ENCODE measurements at places on chromosomes 11 and 22. TPM values are rescaled to one million over a fixed set of nuclear protein-coding genes. Genes with fewer than 3 reads are reported as not detected.
A peak's percentile ranks its signal among the peaks of the same experiment; 100 is the strongest.

GRCh38 chr11:86869531-86869930 is 69.2 kb downstream of the PRSS23 start:
- no peaks in the 10 kb centered on the region for H3K36me3 ChIP-seq
- no peak for DNase-seq
- no peaks in the 10 kb centered on the region for H3K4me1 ChIP-seq
- H3K27ac ChIP-seq, result no peak overlapping the region
- H3K4me3 ChIP-seq, result no peak overlapping the region
- no peaks in the 10 kb centered on the region for H3K27me3 ChIP-seq

DNA sequence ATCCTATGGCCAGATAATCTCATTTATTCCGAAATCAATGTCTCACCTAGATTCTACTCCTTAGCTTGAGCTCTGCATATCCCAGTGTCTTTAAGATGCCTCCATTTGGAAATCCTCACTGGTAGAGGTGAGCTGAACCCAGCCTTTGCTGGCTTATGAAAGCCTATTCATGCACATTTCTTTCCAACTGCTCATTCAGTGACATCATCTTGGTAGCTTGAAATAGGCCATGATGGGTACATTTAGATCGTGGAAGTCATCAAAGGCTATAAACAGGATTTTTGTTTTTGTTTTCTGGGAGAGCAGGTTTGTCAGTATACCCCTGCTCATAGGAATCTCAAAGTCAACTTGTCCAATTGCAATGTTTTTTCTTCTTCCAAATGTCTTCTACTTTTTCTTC is 6.0 kb downstream of the NXPE1 start:
- H3K4me3 ChIP-seq, result no peak overlapping the region
- H3K4me1 ChIP-seq, result no peaks in the 10 kb centered on the region
- no peaks in the 10 kb centered on the region for H3K36me3 ChIP-seq
- H3K27ac ChIP-seq, result no peak overlapping the region
- DNase-seq, result no peak
- no peaks in the 10 kb centered on the region for H3K27me3 ChIP-seq

ALDH3B1 gene
- total RNA-seq, result 0.22 TPM

DNA sequence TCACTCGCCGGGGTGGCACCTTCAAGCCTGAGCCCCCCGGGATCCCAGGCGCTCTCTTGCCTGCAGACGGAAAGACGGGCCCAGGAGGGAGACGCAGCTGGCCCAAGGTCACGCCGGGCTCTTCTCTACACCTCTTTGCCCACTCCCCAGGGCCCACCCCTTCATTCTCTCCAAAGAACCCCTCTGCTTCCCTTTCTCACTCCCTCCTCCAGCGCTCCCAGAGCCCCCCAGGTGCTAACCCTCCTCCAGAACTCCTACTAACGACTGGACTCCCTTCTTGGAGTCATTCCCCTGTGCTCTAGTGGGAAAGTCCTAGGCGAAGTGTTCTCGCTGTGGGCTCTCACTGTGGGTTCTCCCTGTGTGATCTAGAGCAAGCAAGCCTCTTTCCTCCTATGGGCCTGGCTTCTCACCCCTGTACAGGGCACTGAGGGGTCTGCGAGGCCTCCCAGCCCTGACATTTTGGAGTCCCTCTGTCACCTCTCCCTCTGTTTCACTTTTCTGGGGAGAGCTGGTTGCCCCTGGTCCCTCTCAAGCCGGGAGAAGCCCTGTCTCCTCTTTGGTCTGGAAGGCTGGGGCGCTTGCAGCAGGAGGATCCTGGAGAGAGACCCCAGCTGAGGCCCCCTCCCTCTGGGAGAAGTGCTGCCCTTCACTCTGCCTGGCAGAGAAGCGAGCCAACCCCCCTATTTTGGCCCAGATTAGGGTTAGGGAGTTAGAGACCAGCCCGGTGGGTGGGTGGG is 858 bp downstream of the OAF start:
- DNase-seq, result no peak
- H3K36me3 ChIP-seq, result no peaks in the 10 kb centered on the region
- peaks cover 4% of the 10 kb centered on the region for H3K4me1 ChIP-seq
- peak overlapping the region; percentile 90 for H3K4me3 ChIP-seq
- no peak overlapping the region for H3K27ac ChIP-seq

LRRC56 gene
- total RNA-seq, result 2.6 TPM

MS4A1 gene
- not detected for total RNA-seq

DNA sequence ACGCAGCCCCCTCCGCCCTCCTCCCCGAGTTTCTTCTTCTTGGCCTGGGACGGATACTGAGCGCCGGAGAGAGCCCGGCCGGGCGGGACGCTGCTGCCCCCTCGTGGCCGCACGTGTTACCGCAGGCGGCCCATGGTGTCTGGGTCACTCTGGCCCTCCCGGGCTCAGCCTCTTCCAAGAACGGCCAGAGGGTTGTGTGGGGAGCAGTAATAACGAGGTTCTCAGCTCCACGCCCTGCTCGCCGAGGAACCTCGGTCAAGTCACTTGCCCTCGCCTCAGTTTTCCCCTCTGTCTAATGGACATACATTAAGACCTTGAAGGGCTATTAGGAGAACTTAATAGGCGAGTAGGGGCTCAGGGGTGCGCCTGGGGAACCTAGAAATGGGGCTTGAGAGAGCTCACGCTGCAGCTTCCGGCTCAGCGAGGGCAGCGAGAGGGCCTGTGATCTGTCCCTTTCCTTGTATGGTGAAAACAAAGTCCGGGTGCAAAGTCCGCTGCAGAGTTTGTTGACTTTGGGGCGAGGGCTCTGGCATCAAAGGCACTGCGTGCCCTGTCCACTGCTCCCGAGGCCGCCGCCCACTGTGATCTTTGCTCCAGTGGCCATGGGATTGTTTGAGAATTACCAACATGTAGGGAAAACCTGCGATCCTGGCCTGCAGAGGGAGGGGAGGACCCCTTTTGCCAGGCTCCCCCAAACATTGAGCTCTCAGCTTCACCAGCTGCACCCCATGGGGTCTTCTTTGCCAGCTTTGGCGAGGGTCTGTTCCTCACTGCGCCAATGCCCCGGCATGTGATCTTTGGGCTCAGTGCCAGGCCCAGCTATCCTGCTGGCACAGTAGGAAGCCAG is 14.4 kb upstream of the LRP5 start:
- no peaks in the 10 kb centered on the region for H3K36me3 ChIP-seq
- peak; percentile 87 for DNase-seq
- H3K4me3 ChIP-seq, result no peak overlapping the region
- H3K27me3 ChIP-seq, result no peaks in the 10 kb centered on the region
- no peaks in the 10 kb centered on the region for H3K4me1 ChIP-seq

GRCh38 chr22:41683616-41684015 is 5.1 kb downstream of the SNU13 start:
- DNase-seq, result no peak
- peaks cover under 1% of the 10 kb centered on the region for H3K4me1 ChIP-seq
- H3K27ac ChIP-seq, result no peak overlapping the region
- H3K27me3 ChIP-seq, result peaks cover 3% of the 10 kb centered on the region
- peaks cover 4% of the 10 kb centered on the region for H3K36me3 ChIP-seq

DNA sequence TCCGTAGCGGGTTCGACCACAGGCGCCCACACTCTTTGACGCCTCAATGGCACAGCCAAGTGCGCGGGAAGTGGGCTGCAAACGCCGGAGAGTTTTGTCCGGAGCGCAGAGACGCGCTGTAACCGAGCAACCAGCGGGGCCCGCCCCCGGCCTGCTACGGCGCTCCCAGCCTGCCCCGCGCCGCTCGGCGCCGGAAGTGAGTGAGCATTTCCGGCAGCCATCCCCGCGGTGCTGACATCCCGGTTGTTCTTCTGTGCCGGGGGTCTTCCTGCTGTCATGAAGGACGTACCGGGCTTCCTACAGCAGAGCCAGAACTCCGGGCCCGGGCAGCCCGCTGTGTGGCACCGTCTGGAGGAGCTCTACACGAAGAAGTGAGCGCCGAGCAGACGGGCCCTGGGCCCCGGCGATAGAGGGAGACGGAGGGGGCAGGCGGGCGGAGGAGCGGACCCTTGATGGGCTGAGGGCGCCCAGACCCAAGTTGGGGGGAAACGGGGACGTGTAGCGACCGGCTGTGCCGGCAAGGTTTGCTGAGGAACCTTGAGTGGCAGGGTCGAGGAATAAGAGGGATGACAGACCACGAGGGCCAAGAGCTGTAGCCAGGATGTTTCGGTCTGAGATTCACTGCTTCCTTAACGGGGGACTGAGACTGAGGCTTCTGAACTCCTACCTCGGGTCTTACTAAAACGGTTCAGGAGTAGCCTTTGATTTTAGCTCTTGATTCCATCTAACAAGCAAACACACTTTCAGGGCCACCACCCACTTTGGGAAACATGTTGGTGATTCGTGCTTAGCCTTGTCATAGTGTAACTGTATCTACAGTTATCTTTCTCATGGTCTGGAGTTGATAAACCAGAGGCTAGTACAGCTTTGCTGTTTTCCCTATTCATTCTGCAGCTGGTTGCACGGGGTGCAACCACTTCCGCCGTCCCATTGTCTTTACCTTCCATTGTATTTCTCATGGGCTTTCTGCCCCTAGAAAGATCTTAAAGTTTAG is at the start of gene PSMD13:
Gene PSMD13 (plus strand): TSS at position 203 of the 994 bp plus-strand sequence. CDS start 74 bp downstream, at position 277.
- H3K4me3 ChIP-seq, result peak within 1 kb of the TSS; percentile 98
- H3K36me3 ChIP-seq, result no peaks in the 10 kb centered on the region
- H3K27me3 ChIP-seq, result peaks cover 2% of the 10 kb centered on the region
- peak within 1 kb of the TSS; percentile 90 for H3K27ac ChIP-seq
- H3K4me1 ChIP-seq, result peaks cover 1% of the 10 kb centered on the region

ADAMTS15 gene
- total RNA-seq, result 0.20 TPM

OR2AG1 gene
- total RNA-seq, result not detected

SELENOO gene
- 23.9 TPM for total RNA-seq

- H3K4me3 ChIP-seq, result no peak overlapping the region
- no peak overlapping the region for H3K27ac ChIP-seq
- H3K27me3 ChIP-seq, result peaks cover 10% of the 10 kb centered on the region
- no peak for DNase-seq
- H3K36me3 ChIP-seq, result no peaks in the 10 kb centered on the region
- H3K4me1 ChIP-seq, result no peaks in the 10 kb centered on the region
These were observed 67.3 kb upstream of the PRR5 start for GRCh38 chr22:44634426-44635321.

GRCh38 chr11:86499723-86500129 is 125.0 kb downstream of the CCDC81 start:
- H3K27me3 ChIP-seq, result no peaks in the 10 kb centered on the region
- no peaks in the 10 kb centered on the region for H3K4me1 ChIP-seq
- H3K4me3 ChIP-seq, result no peak overlapping the region

C22orf31 gene
- not detected for total RNA-seq

ARHGEF17 gene
- 43.3 TPM for total RNA-seq

DNA sequence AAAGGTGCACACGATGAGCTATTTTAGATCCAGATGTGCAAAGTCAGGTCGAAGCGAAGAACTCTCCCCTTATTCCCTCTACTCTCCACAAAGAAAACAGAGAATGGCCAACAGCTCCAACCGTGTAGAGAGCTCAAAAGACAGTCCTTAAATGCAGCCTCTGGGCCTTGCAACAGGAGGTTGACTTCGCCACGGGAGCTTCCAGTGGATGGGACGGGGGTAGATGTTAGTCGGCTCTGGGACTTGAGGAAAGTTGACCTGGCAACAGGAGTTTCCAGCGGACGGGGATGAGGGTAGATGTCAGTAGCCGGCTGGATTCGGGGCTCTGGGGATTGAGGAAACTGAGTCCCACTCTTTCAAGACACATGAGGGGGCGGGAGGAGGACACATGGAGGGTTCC is 450.4 kb downstream of the BRD1 start:
- peaks cover 7% of the 10 kb centered on the region for H3K27me3 ChIP-seq
- H3K4me1 ChIP-seq, result no peaks in the 10 kb centered on the region
- H3K4me3 ChIP-seq, result no peak overlapping the region
- H3K27ac ChIP-seq, result no peak overlapping the region

DNA sequence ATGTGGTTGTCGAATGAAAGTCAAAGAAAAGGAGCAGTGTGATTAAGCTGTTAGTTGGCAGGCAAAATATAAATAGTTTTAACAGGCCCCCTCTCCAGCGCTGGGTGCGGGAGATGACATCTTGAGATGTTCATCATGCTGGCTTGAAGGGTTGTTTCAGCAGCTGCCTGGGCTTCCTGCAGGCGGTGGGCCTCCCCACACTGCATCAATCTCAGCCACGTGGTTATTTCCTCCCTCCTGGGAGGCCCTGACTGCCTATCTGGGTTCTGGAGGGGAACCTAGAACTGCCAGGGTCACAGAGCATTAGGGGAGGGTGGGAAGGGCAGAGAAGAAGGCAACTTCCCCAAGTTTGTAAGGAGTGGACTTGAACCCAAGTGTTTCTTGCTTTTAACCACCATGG is 173.3 kb upstream of the SYT13 start:
- H3K4me3 ChIP-seq, result no peak overlapping the region
- peaks cover 10% of the 10 kb centered on the region for H3K36me3 ChIP-seq
- no peak overlapping the region for H3K27ac ChIP-seq
- no peak for DNase-seq

GRCh38 chr11:76861490-76861953 is 804 bp downstream of the ACER3 start:
- H3K4me1 ChIP-seq, result peaks cover 7% of the 10 kb centered on the region
- no peaks in the 10 kb centered on the region for H3K36me3 ChIP-seq
- H3K27ac ChIP-seq, result peak overlapping the region; percentile 75
- H3K27me3 ChIP-seq, result peaks cover 2% of the 10 kb centered on the region
- DNase-seq, result no peak

DNA sequence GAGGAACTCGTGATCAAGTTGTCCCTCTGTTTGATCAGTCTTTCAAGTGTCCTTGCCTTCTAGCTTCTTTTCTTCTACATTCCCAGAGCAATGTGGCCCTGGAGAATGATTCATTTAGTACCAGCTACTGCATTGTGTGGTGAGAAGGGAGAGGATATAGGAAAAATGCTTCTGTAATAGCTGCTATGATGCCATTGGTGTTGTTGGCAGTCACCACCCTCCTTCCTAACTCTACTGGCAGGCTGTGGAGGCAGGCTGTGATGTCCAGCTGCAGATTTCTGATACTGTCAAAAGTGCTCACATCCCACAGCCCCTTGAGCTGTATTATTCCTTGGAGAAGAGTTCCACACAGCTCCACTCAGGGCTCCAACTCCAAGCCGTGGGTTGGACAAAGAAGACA is 52.8 kb downstream of the ENDOD1 start:
- H3K27ac ChIP-seq, result no peak overlapping the region
- no peak overlapping the region for H3K4me3 ChIP-seq
- no peaks in the 10 kb centered on the region for H3K4me1 ChIP-seq
- peaks cover 7% of the 10 kb centered on the region for H3K27me3 ChIP-seq
- H3K36me3 ChIP-seq, result no peaks in the 10 kb centered on the region

GRCh38 chr11:68455485-68455884 is 5.1 kb upstream of the PPP6R3 start:
- no peak for DNase-seq
- H3K27ac ChIP-seq, result no peak overlapping the region
- H3K36me3 ChIP-seq, result no peaks in the 10 kb centered on the region
- H3K4me1 ChIP-seq, result no peaks in the 10 kb centered on the region

All from glutamatergic neuron (in vitro differentiated cells).